ENCODE measurements at places on chromosomes 6 and 20.

- DNase-seq = no peak
Measured at GRCh38 chr6:53737746-53738145, 57.1 kb upstream of the LRRC1 start.

DNA sequence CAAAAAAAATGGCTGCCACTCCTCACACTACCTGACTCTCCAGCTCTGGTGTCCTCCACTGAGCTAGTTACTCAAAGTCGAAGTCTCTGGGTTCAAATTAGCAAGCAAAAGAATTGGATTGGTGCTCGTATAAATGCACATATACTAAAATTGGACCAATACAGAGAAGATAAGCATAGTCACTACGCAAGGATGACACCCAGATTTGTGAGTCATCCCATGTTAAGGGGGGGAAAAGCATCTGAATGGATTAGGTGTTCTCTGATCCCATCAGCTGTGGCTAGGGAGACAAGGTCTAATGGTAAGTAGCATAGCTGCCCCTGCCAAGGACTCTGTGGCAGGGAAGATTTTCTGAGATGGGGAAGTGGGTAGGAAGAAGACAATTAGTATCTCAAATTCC is 18.3 kb upstream of the AMD1 start:
- no peak for DNase-seq

DNA sequence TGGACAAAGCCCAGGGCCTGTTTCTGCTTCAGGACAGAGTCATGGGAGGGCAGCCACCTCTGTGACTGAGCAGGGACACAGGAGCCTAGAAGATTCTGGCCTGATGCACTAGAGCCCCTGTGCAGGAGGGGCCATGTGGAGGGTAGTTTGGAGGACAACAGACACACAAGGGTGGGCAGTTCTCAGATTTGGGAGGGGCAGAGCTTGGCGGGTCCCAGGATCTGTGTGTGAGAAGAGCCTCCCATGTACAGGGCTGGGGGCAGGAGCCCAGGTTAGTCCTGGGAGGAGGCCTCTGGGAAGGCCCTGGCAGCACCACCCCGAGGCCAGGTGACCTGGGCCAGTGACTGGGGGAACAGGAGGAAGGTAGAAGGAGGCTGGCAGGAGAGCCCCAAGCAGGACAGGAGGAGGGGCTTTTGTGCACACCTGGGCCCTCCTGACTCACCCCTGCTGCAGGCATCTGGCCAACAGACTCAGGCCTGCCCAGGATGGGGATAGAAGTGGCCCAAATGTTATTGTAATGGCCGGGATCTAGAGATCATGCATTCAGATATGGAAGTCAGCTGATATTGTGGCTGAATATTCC is 1.4 kb upstream of the ULBP3 start:
- DNase-seq = no peak

DNA sequence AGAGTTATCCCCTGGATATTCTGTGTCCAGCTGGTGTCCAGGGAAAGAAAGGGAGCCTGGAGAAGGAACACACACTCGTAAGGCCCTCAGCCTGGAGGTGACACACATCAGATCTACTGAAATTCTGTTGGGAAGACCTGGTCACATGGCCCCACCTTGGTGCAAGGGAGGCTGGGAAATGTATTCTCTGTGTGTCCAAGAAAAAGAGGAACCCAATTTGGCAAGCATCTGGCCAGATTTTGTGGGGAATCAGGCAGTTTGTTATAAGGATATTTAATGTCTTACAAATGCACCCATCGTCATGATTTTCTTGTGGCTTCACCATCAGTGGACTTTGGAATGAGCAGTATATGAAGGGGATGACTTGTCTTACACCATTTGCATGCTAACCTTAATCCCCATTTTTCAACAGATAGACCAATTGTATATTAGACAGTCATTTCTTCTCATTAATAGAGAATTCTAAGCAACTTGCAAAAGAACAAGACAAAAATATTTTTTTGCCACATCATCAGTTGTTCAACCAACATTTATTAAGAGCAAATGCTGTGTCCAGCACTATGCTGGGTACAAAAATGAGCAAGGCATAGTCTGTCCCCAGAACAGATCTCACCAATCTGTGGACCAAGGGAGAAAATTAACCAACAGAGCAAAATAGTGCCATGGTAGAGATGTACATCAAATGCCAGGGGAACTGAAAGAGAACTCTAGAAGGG is 59.7 kb downstream of the ISM1 start:
- DNase-seq = no peak

DNA sequence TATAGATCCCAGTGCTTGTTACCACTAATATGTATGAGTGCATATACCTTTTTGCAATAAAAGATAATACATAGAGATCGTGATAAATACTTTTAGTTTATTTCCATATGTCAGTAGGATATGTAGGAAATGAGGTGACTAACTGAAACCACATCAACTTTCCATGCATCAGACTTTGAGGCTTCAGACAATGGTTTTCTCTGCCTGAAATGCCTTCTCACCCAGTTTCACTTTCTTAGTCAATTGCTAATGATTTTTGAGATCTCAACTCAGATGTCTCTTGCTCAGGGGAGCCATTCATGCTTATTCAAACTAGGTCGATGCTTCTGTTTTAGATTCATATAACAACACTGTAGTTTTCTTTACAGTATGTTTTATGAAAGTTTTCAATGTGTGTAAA is 626.6 kb upstream of the ADGRB3 start:
- no peak for DNase-seq

DNA sequence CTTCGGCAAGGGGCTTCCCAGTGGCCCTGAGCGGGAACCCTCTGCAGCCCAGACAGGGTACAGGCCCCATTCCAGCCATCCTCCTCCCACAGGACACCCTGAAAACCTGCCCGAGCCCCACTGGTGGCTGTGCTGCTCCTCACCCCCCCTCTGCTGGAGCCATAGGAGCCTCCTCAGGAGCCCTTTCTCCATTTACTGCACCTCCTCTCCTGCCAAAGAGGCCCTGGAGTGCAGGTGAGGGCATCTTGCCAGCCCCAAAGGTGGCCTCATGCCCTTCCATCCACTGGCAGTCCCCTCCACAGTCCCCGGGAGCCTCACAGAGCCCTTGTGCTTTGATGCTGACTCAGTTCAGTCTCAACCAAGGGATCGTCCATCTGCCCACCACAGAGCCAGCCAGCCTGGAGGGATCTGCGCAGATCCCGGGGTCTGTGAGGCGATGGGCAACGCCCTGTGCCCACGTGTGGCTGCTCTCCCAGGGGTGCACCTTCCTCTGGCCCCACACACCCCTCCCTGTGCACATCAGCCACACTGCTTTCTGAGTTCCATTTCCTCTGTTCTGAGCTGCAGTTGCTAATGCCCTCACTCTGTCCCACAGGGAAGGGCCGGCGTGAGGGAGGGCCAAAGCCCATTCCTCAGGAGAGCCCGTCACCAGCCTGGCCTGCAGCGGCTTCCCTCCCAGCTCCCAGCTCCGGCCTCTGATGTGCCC is 228.5 kb downstream of the DLL1 start:
- no peak for DNase-seq

DNA sequence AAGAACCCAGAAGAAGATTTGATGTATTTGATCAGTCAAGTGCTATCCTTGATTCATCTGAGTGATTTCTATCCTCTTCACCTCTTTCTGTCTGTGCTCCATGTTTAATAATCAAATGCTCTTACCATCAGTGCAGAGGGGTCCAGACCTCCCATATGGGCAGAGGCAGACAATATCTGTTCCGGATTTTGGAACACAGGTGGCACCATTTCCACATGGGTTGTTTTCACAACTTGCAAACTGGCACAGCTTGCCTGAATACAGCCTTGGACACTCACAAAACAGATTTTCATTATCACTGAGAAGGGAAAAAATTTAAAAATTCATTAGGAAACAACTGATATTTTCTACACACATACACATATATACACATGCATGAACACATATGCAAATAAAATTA is 228.5 kb downstream of the PHF3 start:
- DNase-seq = no peak

- no peak for DNase-seq
Measured at GRCh38 chr6:11288065-11288464, 55.6 kb upstream of the NEDD9 start.

DNA sequence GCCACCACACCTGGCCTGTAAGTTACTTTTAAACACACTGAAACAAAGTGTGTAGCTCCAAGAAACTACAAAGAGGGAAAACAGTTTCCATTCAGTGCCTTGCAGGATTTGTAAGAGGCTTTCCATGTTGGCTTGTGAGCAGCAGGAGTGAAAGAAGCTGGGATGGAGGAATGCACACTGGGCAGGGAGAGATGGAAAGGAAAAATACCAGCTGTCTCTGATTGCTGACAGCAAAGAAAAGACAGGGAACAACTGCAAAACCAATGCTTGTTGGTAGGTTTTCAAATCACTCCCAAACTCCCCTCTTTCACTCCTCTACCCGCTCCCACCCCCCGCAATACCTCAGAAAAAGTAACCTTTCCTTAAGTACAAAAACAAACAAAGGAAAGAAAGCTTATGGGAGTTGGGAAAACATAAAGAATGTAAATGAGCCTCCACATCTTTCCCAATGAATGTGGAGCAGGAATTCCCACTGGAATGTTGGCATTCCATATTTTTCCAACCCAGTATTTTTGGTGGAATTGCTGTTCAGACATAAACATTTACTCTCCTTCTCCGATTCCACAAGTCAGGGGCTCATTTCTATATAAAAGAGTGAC is 166.1 kb downstream of the THBS2 start:
- no peak for DNase-seq

All from CD4-positive, alpha-beta T cell (primary cell).